ENCODE measurements at places on chromosomes 12 and 14.

DNA sequence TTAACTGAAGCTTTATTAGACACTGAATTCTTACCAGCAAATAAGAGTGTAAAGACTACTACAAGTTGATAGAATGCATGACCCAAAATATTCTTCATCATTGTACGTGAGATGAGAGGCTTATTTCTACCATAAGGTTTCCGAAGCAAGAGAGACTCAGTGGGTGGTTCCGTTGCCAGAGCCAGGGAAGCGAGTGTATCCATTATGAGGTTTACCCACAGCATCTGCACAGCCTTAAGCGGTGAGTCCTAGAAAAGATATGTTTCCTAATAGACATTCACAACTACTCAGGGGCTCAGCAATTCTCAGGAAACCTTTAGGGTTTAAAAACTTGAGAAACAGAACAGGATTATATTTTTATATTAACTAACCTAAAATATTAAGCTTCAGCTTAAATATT is 77.8 kb upstream of the POC1B start:
- no peak for DNase-seq

GRCh38 chr14:74616507-74616906 is 4.5 kb upstream of the LTBP2 start:
- no peak for DNase-seq

DNA sequence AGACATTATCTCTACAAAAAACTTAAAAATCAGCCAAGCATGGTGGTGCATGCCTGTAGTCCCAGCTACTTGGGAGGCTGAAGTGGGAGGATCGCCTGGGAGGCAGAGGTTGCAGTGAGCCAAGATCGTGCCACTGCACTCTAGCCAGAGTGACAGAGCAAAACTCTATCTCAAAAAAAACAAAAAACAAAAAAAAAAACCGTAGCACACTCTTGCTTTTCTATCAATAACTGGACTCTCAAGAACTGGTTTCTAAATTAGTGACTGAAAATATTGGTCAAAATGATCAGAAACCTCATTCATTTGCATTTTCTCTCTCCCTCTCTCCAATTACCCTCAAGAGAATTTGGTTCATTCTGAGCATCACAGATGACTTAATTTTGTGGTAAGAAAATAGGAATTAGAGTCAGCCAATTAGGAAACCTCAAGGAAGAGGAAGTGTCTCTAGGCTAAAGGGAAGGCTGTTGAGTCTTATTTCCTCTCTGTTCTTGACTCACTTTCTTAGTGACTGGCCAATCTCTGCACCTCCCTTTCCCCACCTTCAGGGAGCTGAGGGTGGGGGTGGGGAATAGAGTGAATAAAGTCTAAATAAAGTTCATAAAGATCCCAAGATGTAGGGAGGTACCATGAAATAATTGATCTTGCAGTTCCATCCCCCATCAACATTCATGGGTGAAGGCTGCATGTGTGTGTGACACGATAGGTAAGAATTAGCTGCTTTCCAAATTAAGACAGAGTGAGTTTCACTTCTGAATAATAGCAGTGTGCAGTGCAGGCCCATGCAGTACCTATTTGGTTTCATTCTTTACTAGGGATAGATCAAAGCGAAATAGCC is 6.8 kb upstream of the PSMA6 start:
- DNase-seq: no peak

GRCh38 chr12:27048822-27049752 is 26.7 kb downstream of the MED21 start:
- no peak for DNase-seq

DNA sequence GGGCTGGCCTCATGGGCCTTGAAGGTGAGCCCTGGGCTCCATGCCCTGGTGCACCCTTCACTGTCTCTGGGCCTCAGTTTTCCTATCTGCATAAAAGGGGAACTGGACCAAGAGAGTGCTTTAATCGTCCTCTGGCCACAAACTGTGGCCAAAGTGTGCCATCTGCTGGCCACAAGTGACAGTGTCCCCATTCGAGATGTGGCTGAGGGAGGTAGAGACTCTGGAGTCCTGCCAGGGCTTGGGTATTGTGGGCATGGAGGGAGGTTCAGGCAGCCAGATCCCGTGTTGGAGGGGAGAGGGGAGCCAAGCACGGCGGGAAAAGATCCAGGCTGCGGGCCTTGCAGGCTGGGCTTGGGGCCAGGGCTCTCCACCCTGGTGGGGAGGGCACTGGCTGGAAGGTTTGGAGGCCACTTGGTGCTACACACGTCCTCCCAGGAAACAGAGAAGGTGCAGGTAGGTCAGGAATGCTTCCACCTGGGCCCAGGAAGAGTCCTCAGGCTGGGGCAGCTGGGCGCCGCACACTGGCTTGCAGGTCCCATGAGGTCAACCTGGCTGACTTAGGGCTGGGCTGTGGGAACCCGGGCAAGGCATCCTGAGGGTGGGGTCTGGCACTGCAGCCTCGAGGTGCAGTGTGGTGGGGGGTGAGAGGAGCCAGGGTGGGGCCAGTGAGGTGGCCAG is 7.3 kb upstream of the KIF26A start:
- no peak for DNase-seq

- no peak for DNase-seq
Observed at GRCh38 chr14:71748196-71748595, 184.0 kb upstream of the RGS6 start.

- DNase-seq: no peak
Observed at GRCh38 chr12:16347391-16348298, at the start of gene MGST1. MGST1 (plus strand) TSS chr12:16347645; CDS start chr12:16354253, 6,608 bp downstream.
